ENCODE measurements at places on chromosomes 7 and 10. TPM values are rescaled to one million over a fixed set of nuclear protein-coding genes. Genes with fewer than 3 reads are reported as not detected.

DNA sequence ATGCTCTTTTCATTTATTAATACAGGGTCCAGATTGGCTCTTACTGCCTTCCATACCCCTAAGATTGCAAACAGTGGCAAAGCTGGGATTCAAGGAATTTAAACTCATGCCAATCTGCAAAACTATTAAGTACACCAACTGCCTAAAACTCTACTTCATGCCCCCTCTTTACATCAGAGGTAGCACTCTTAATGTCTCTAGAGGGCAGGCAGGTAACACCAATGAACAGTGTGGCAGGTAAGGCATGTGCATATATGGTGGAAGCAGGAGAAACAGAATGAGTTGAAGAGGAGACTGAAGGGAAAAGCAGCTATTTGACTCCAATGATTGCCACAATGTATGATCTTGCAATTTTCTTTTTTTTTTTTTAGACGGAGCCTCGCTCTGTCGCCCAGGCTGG lies 156.7 kb downstream of the BTAF1 start:
- no peaks in the 10 kb centered on the region for H3K4me1 ChIP-seq
- no peak overlapping the region for H3K4me3 ChIP-seq
- H3K36me3 ChIP-seq = no peaks in the 10 kb centered on the region

Gene NANOS1
- total RNA-seq = 3.0 TPM

Gene NRCAM
- total RNA-seq = 35.0 TPM

Gene TMEM176A
- total RNA-seq = 2.0 TPM

Gene TAF6
- total RNA-seq = 88.9 TPM

Gene TAC1
- 0.45 TPM for total RNA-seq

DNA sequence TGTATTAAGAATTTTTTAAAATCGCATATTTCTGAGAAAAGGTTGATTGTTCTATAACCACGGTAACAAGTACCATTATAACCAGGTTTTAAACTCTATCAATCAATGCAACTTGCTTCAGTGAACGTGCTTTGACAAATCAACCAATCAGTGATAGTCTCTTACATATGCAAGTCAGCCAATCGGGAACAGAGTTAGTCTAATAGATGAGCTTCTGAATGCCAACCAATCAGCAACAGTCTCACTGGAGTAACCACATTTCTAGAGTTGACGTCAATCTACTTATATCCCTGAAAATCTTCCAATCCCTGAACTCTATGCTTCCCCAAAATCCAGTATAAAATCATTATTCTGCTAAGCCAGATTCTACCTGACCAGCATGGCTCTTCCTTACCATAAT lies 44.7 kb upstream of the TRUB1 start:
- no peak for DNase-seq
- H3K27ac ChIP-seq = no peak overlapping the region
- H3K36me3 ChIP-seq = no peaks in the 10 kb centered on the region
- H3K4me1 ChIP-seq = peaks cover 6% of the 10 kb centered on the region
- no peaks in the 10 kb centered on the region for H3K27me3 ChIP-seq

GRCh38 chr10:8365935-8366911 lies 311.7 kb downstream of the GATA3 start:
- H3K4me3 ChIP-seq = no peak overlapping the region
- H3K36me3 ChIP-seq = no peaks in the 10 kb centered on the region
- no peak for DNase-seq
- H3K27me3 ChIP-seq = no peaks in the 10 kb centered on the region
- no peaks in the 10 kb centered on the region for H3K4me1 ChIP-seq

Gene TPK1
- total RNA-seq = 4.0 TPM

DNA sequence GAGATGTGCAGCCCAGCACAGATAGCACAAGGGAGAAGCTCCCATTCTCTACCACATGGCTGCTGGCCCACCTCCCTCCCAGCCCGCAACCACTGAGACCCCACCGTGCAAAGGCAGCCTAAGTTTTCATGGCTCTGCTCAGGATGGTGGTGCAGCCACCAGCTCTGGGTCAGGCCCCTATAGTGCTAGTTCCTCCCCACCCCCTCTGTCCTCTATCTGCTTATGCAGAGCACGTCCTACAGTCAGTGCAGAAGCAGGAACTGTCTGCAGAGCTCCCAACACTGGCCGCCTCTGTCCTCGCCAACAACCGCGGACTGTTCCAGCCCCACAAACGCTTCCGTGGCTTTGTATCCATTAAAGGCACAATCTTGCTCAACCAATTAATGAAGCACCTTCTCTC lies 278.9 kb downstream of the GRID1 start:
- peaks cover 3% of the 10 kb centered on the region for H3K27me3 ChIP-seq
- no peak for DNase-seq
- peaks cover 5% of the 10 kb centered on the region for H3K4me1 ChIP-seq
- H3K27ac ChIP-seq = no peak overlapping the region

GRCh38 chr10:810351-810846 lies 120.9 kb upstream of the DIP2C start:
- no peaks in the 10 kb centered on the region for H3K4me1 ChIP-seq
- H3K36me3 ChIP-seq = peaks cover 18% of the 10 kb centered on the region
- no peaks in the 10 kb centered on the region for H3K27me3 ChIP-seq
- peak; percentile 38 for DNase-seq

DNA sequence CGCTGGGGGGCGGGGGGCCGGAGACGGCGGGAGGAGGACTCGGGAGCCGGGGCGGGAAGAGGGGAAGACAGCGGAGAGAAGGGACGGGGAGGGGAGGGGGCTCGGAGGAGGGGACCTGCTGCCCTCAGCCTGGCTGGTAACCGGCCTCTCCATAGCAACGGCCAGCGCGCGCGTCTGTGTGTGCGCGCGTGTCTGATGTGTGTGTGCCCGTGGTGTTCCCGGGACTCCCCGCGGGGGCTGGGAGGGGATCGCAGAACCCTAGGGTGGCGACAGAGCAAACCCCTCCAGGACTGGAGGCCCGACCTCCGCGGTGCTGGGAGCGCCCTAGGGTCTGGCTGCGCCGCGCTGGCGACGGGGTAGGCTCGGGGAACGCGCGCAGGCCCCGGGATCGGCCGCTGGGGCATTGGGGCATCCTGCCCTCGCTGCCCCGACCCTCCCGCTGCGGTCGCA lies 356.3 kb downstream of the DNAJB6 start:
- H3K27me3 ChIP-seq = peaks cover 41% of the 10 kb centered on the region
- peak overlapping the region; percentile 76 for H3K4me3 ChIP-seq
- peaks cover 21% of the 10 kb centered on the region for H3K4me1 ChIP-seq
- peaks cover 9% of the 10 kb centered on the region for H3K36me3 ChIP-seq
- no peak overlapping the region for H3K27ac ChIP-seq

Gene FFAR4
- not detected for total RNA-seq

- no peak for DNase-seq
- H3K27ac ChIP-seq = no peak overlapping the region
- H3K4me1 ChIP-seq = peaks cover 32% of the 10 kb centered on the region
- H3K4me3 ChIP-seq = no peak overlapping the region
- H3K27me3 ChIP-seq = no peaks in the 10 kb centered on the region
Measured at GRCh38 chr10:11179516-11180105, 161.9 kb downstream of the CELF2 start.

DNA sequence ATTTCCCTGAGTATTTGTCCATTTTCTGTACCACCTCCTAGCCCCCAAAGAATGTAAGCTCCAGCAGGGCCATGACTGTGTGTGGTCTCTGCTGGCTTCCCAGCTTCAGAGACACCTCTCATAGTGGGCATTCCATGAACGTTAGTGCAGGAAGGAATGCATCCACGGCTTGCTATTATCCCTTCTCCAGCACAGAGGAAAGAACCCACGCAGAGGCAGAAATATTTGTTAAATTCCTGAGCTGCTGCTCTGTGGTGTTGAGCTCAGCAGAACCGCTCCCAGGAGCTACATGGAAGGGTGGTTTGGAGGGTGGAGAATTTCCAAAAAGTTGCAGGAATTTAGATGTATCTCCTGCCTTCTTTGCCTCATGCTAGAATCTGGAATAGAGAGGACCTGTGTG lies 275.2 kb downstream of the POU6F2 start:
- no peak overlapping the region for H3K4me3 ChIP-seq
- no peak overlapping the region for H3K27ac ChIP-seq
- H3K27me3 ChIP-seq = no peaks in the 10 kb centered on the region
- no peak for DNase-seq
- H3K4me1 ChIP-seq = peaks cover 5% of the 10 kb centered on the region

DNA sequence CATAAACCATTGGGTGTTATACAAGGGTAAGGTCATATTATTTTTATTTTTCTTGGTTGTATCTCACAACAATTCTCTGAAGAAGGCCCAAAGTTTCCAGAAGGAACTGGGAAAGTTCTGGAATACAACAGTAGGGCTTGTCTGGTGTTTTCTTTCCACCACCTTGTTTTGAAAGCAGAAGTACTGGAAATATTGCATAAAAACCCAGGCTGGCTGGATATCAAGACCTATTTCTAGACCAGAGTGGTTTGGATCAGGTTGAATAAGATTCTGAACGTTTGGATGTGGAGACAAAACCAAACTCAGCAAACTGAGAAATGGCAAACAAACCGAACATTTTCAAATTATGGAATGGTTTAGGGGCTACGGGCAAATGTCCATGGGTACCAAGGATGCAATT lies 182.6 kb upstream of the FZD8 start:
- no peaks in the 10 kb centered on the region for H3K4me1 ChIP-seq
- no peaks in the 10 kb centered on the region for H3K36me3 ChIP-seq
- no peak for DNase-seq
- no peaks in the 10 kb centered on the region for H3K27me3 ChIP-seq
- H3K27ac ChIP-seq = no peak overlapping the region
- no peak overlapping the region for H3K4me3 ChIP-seq

DNA sequence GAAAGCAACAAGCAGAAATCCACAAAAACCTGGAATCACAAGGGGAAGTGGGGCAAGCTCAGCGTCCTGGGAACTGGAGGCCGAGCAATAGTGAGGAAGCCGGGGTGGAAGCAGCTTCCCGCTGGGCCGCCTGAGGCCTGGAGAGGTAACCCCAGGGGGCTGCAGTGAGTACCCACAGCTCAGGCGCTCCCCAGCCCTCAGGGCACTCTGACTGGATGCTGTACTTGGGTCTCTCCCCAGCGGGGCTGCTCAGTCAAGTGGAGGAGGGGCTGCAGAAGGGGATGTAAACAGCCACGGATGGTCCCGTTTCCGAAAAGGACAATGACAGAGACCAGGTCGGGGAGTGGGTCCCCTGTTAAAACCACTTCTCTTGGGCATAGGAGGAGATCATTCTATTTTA lies 50.3 kb downstream of the SLIT1 start:
- no peak overlapping the region for H3K27ac ChIP-seq
- DNase-seq = no peak
- H3K4me3 ChIP-seq = peak overlapping the region; percentile 34
- peaks cover 76% of the 10 kb centered on the region for H3K4me1 ChIP-seq
- H3K36me3 ChIP-seq = no peaks in the 10 kb centered on the region

Gene DGKI
- 3.3 TPM for total RNA-seq

DNA sequence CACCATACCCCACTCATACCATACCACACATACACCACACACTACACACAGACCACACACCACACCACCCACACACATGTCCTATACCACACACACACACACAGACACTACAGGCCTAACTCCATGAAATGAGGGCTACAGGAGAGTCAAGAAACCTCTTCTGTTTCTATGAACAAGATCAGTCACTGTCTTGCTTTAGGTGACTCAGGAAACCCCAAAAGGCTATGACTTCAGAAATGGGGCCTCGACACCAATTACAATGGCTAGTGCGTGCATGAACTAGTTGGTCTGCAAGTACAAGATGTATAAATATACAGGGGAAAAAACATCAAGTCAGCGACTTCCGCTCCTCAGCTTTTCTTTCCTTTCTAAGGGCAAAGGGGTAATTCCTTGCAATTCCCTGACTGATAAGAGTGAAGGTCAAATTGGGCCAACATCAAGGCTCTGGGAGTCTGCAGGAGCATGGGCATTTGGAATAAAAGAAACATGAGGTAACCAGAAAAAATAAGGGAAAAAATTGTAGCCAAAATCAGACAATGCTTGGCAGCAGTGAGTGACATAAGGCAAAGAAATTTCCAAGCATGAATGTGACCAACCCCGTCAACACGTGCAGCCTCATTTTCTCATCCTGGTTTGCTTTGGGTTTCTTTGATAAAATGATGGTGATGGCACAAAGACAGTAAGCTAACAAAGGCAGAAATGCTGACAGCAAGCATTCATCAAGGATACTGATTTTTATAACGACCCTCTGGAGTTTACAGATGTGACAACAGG lies 1.5 kb downstream of the PKD1L1 start:
- no peak overlapping the region for H3K4me3 ChIP-seq
- no peaks in the 10 kb centered on the region for H3K36me3 ChIP-seq
- H3K27me3 ChIP-seq = no peaks in the 10 kb centered on the region
- no peak for DNase-seq
- peaks cover 40% of the 10 kb centered on the region for H3K4me1 ChIP-seq

GRCh38 chr10:79244068-79244442 lies 103.2 kb upstream of the PPIF start:
- no peak for DNase-seq
- peaks cover 68% of the 10 kb centered on the region for H3K4me1 ChIP-seq
- H3K36me3 ChIP-seq = no peaks in the 10 kb centered on the region
- peak overlapping the region; percentile 92 for H3K27ac ChIP-seq
- peaks cover 23% of the 10 kb centered on the region for H3K27me3 ChIP-seq
- peak overlapping the region; percentile 85 for H3K4me3 ChIP-seq

GRCh38 chr7:55109404-55110167 lies 90.8 kb downstream of the EGFR start:
- no peak overlapping the region for H3K4me3 ChIP-seq
- DNase-seq = no peak
- no peaks in the 10 kb centered on the region for H3K36me3 ChIP-seq
- H3K27ac ChIP-seq = peak overlapping the region; percentile 10
- H3K4me1 ChIP-seq = peaks cover 11% of the 10 kb centered on the region

Gene ACHE
- 1.7 TPM for total RNA-seq

GRCh38 chr10:43671659-43672531 lies 23.2 kb upstream of the ZNF32 start:
- peaks cover 4% of the 10 kb centered on the region for H3K4me1 ChIP-seq
- peaks cover 7% of the 10 kb centered on the region for H3K27me3 ChIP-seq
- H3K4me3 ChIP-seq = no peak overlapping the region
- peak; percentile 67 for DNase-seq
- H3K36me3 ChIP-seq = no peaks in the 10 kb centered on the region

DNA sequence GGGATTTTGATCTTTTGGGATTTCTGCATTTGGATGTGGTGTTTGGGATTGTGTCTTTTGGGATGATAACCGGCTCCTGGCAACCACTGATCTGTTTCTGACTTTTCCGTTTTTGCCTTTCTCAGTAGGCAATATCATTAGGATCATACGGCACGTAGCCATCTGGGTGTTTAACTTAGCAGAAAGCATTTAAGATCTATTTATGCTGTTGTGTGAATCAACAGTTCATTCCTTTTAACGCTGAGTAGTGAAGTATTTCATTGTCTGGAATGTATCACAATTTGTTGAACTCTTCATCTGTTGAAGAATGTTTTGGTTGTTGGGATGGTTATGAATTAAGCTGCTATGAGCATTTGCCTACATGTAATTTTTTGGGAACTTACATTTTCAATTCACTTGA lies 459.6 kb downstream of the SDK1 start:
- H3K4me1 ChIP-seq = no peaks in the 10 kb centered on the region
- H3K36me3 ChIP-seq = no peaks in the 10 kb centered on the region
- no peak overlapping the region for H3K4me3 ChIP-seq
- DNase-seq = no peak
- no peaks in the 10 kb centered on the region for H3K27me3 ChIP-seq
- H3K27ac ChIP-seq = no peak overlapping the region

Gene WEE2
- not detected for total RNA-seq

Measured in neural crest cell (in vitro differentiated cells).